NCI-H1436 (cell line): ENCODE measurements at places on chromosomes 7 and 10.

DNA sequence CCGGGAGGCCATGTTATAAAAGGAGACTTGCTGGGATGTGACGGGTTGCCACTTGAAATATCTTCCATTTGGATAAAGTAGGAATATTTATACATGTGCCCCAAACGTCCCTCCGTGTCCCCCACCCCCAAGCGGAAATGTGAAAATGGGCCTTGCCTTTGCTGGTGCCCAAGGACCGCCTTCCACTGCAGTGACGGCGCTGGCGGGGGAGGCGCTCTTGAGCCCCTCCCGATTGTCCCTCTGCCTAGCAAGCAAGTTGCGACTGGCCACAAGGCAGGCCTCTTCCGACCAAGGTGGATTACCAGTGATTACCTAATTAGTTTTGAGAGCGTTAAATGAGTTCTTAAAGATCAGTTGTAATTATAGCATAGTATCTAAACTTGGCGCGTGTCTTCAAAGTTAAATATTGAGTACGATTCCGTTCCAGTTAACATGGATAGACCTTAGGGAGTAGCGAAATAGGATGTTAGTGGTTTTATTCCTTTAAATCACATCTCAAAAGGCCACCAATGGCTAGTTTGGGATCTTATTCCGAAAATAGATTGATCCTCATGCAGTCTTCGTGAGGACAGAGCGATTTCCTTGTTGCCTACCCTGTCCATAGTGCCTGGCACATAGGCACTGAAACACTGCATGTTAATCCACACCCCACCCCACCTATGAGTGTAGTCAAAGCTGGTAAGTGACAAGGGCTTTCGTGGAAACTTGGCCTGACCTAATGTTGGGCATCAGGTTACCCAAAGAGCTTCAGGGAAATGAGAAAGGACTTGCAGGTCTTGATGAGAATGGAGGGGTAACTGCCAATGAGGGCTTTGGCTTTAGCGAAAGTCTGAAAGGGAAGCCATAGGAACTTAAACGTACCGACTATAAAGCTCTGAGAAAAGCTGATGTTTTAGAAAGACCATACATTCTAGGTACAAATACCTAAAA is 1.1 kb downstream of the PPIA start:
- DNase-seq, result peak; percentile 75

DNA sequence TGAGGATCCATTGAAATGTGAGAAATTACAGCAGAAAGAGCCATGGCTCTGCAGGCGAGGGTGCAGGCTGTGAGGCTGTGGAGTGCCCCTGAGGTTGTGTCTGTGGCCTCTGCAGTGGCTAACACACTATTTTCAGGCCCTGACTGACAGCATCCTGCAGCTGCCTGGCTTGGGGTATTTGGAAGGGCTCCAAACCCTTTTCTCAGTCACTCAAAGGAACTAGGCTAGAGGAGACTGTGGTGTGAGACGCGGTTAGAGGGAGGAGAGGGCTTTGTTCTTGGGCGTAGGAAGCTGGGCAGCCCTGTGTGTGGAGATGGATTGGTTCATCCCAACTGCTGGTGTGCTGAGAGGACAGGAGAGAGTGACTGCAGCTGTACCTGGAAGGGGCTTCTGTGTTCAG is 134.9 kb downstream of the RAMP3 start:
- no peak for DNase-seq

GRCh38 chr7:110043519-110043918 is 1047.4 kb upstream of the LRRN3 start:
- DNase-seq, result no peak

- DNase-seq, result no peak
These were observed 135.3 kb downstream of the KIAA1217 start for GRCh38 chr10:24344279-24344678.

DNA sequence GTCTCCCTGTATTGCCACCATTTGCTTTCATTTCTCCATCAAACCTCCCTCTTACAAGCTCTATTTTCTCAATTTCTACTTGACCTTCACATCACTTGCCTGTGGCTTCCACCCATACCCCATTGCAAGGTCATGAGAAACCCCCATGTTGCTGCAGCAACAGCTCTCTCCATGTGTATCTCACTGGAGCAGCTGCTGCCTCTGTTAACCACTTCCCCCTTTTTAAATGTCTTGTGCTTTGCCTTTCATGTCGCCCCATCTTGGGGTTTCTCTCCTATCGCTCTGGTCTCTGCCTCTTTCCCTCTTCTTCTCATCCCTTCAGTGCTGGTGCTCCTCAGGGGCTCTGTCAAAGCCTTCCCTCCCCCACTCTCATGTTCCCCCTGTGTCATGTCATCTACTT is 148.8 kb downstream of the CHN2 start:
- DNase-seq, result no peak

DNA sequence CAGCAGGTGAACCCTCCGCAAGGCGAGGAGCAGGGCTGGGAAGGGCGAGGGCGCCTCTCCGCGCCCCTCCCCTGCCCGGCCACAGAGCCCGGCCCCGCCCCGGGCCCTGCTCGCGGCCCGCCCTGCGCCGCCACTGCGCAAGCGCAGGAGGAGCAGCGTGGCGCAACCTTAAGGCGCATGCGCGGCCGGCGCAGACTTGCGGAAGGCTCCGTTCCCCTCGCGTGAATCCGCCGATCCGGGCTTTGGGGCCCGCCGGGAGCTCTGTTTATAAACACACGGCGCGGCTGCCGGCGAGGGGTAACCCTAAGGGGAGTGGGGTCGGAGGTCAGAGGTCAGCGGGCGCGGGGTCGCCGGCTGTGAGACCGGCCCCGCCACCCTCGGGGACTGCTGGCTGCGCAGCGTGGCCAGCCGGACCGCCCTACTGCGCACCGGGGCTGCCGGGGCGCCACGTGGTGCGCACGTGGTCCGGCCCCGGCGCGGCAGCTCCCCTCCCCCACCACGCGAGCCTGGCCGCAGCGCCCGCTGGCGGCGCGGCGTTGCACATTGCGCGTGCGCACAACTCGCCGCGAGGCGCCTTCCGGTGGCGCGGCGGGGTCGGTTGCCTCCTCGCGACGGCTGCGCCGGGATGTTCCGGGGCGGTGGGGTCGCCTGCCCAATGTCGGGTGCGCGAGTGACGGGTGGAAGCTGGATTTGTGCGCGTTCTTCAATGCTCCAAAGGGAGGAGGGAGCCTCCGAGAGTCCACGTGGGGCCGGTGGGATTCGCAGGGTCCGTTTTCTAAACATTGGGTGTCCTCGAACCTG is 40.2 kb upstream of the FOXK1 start:
- peak; percentile 93 for DNase-seq

GRCh38 chr10:22285130-22285529 is 31.1 kb upstream of the COMMD3 start:
- DNase-seq, result no peak

DNA sequence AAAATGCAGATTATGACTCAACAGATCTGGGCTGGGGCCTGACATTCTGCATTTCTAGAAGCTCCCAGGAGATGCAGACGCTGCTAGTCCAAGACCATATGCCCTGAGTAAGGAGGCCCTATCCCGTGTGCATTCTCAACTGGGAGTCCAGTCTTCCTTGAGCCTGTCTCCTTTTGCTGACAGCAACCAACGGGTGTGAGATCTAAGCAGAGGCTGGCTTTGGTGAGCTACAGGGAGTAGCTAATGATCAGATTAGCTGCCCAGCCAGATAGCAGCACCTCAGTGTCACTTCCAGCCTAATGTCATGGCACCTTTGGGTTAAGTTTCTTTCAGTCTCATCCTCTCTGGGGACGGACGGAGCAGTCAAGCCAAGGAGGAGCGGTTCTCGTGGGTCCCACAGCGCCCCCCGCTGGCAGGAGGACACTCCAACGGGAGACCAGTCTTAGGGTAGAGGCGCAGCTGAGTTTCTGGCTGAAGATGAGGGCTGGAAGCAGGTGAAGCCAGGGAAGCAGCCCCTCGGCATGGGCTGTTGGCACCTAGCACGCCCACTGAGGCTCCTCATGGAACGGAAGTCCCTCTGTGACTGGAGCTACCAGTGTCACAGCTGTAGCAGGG is 154.0 kb downstream of the CCDC3 start:
- no peak for DNase-seq

- no peak for DNase-seq
These were observed 5.3 kb downstream of the HOXA11 start for GRCh38 chr7:27179503-27180430.

GRCh38 chr7:36605261-36606051 is 118.8 kb downstream of the AOAH start:
- no peak for DNase-seq

GRCh38 chr7:108634535-108634934 is 64.9 kb downstream of the DNAJB9 start:
- DNase-seq, result no peak

DNA sequence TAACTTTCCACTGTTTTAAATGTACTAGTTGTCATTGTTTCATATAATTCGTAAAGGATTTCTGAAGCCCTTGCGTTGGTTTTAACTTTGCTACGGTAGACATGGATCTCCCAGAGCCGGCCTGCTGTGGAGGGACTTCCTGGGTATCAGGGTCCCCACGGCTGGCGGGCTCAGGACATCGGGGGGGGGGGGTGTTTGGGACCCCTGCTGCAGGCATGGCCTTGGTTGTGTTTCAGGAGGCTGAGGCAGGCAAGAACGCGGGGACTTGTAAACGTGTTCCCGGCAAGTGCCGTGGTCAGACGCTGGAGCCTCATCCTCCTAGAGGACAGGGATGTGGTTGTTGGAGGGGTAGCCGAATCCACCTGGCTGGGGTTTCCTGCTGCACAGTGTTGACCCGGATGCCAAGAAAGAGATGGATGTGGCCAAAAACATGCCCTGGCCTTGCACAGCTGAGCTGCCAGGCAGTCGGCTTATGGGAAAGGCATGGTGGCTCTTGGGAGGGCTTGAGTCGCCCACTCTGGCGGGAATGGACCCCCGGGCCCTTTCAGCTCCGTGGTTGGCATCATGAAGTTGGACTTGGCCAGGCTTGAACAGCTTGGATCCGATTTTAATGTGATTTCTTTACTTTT is 21.4 kb upstream of the CHST12 start:
- no peak for DNase-seq

- no peak for DNase-seq
These were observed 86.1 kb upstream of the MTPN start for GRCh38 chr7:136063326-136063666.

- DNase-seq, result no peak
These were observed 31.1 kb downstream of the KAZALD1 start for GRCh38 chr10:101092881-101093354.

- peak; percentile 71 for DNase-seq
These were observed 116.1 kb downstream of the RNF216 start for GRCh38 chr7:5665094-5666025.

GRCh38 chr7:157400171-157400860 is 63.5 kb downstream of the DNAJB6 start:
- no peak for DNase-seq

- DNase-seq, result no peak
These were observed 33.6 kb downstream of the PRF1 start for GRCh38 chr10:70568781-70569495.

GRCh38 chr7:55526770-55527169 is 45.5 kb downstream of the VOPP1 start:
- DNase-seq, result peak; percentile 70

GRCh38 chr7:73974101-73974947 is 53.6 kb upstream of the ELN start:
- no peak for DNase-seq

DNA sequence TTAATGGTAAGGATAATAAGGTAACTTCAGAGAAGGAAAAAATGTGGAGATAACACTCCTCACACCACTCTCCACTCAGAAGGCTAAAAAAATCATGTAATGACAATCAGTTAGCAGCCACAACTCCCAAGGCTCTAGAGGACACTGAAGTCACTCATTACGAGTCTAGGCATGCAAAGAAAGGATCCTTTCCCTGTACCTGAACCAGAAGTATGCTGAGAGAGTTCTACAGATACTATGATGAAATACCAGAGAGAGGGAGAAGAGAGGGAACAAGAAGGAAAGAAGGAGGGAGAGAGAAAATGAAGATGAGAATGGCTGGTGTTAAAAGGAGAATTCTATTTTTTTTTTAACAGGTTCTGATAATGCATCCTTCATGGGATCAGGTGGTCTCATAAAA is 224.3 kb upstream of the PLXNA4 start:
- DNase-seq, result no peak

GRCh38 chr10:124562425-124563060 is 100.9 kb downstream of the LHPP start:
- DNase-seq, result no peak

DNA sequence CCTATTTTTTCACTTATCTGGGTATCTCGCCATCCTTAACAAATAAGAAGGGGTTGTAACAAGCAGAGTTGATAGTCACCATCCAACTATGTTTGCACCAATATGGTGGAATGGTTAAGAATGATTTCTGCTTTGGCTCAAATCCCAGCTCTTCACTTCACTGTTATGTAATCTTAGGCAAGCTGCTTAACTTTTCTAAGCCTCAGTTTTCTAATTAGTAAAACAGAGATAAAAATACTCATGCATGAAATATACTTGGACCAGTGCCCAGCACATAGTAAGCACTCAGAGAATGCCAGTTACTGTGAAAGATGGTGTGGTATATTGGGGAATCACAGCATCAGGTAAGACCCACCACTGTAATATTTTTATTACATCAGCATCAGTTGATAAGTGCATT is 33.6 kb downstream of the ABCB1 start:
- no peak for DNase-seq

DNA sequence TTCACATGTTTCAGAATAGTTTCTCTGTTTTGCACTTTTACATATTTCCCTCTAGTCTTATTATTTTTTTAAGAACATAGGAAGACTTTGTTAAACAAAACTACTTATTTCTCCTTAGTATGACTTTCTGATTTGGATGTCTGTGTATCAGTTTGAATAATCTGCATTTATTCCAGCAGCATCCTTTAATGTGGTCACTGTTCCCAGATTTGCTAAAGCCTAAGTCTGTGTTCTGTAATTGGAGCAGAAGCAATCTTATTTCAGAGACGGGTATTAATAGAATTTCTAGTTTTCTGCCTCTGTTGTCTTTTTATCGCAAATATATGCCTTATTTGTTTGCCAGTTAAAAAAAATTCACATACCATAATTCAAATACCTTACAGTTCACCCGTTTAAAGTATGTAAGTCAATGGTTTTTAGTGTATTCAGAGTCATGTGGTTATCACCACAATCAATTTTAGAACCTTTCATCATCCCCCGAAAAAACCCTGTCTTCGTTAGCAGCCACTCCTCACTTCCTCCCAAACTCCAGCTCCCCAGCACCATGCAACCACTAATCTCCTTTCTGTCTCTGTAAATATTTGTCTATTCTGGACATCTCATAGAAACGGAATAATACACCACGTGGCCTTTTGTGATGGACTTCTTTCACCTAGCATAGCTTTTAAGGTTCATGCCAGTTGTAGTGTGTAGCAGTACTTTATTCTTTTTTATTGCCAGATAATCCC is 58.7 kb downstream of the INPP5F start:
- no peak for DNase-seq

GRCh38 chr7:93011351-93012294 is 106.2 kb downstream of the SAMD9 start:
- no peak for DNase-seq
